ENCODE measurements at places on chromosomes 2 and 18. TPM values are rescaled to one million over a fixed set of nuclear protein-coding genes. Genes with fewer than 3 reads are reported as not detected.

RAB17 gene
- not detected for polyA plus RNA-seq

ASB18 gene
- polyA plus RNA-seq: not detected

ABCB11 gene
- polyA plus RNA-seq: not detected

DNA sequence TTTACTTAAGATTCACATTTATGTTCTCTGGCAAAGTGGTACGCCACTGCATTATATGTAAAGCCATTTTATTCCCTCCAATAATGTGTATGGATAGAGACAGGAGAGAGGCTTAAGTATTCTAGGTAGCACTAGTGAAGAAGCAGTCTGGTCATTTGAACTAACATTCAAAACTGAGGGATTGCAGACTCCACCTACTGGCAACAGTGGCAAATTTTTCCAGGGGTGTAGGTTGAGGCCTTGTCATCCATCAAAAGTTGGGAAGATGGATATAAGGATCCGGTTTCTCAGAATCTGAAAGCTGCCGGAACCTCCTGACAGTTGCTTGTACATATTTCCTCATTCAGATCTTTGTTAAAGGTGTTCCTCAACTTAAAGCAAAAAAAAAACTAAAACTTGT, 465.5 kb upstream of the FSHR start:
- no peaks in the 10 kb centered on the region for H3K4me1 ChIP-seq
- H3K36me3 ChIP-seq: no peaks in the 10 kb centered on the region
- no peaks in the 10 kb centered on the region for H3K27me3 ChIP-seq
- H3K4me3 ChIP-seq: no peak overlapping the region
- DNase-seq: no peak
- H3K27ac ChIP-seq: no peak overlapping the region

DNA sequence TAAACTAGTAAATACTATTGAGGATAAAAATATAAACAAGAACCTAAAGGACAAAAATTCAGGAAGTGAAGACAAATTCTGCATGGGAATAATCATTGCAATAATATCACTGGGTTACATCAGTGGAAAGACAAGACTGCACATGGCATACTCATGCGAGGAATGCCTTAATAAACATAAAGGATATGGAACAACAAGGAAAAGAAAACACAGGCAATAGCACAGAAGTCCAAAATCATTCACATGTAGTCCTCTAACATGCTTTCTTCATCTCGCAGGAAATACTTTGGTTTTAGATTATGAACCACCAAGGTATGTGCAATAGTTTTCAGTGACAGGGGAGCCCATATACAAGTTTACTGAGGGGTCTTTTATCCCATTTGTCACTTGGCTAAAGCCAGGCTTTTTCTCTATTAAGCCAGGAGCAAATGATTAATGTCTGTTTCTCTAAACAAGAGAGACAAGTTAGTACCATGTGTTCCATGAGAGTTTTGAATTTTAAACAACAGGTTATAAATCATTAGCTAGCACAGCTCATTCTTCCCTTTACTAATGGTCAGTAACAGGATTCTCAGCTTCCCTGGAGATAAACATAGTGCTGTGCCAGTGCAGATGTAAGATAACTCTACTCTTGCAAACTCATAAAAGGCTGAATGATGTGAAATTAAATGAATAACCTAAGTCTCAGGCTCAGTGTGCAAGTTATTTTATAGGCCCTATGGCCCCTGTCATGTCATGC, 353.6 kb upstream of the FSIP2 start:
- no peak overlapping the region for H3K4me3 ChIP-seq
- no peaks in the 10 kb centered on the region for H3K27me3 ChIP-seq
- H3K27ac ChIP-seq: no peak overlapping the region
- no peak for DNase-seq
- no peaks in the 10 kb centered on the region for H3K36me3 ChIP-seq

GRCh38 chr18:24937639-24938275, 414.2 kb downstream of the ZNF521 start:
- H3K27me3 ChIP-seq: no peaks in the 10 kb centered on the region
- H3K4me1 ChIP-seq: peaks cover 6% of the 10 kb centered on the region
- no peak overlapping the region for H3K27ac ChIP-seq
- no peak for DNase-seq
- no peak overlapping the region for H3K4me3 ChIP-seq

DNA sequence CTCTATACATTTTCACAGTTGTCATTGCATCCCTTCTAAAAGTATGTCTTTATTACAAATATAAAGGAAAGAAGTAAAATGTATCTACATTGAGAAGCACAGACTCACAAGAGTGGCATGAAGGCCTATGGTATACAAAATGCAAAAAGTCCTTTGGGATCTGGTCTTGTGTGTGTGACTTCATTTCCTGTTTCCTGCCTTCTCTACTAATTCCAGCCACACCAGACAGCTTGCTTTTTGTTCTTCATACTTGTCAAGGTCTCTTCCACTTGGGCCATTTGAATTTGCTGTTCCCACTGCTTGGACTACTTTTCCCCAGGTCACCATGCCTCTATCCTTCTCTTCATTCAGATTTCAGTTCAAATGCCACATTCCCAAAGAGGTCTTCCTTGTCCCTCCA, 6.7 kb upstream of the PNO1 start:
- H3K36me3 ChIP-seq: no peaks in the 10 kb centered on the region
- H3K4me3 ChIP-seq: no peak overlapping the region
- DNase-seq: no peak
- no peaks in the 10 kb centered on the region for H3K27me3 ChIP-seq

DNA sequence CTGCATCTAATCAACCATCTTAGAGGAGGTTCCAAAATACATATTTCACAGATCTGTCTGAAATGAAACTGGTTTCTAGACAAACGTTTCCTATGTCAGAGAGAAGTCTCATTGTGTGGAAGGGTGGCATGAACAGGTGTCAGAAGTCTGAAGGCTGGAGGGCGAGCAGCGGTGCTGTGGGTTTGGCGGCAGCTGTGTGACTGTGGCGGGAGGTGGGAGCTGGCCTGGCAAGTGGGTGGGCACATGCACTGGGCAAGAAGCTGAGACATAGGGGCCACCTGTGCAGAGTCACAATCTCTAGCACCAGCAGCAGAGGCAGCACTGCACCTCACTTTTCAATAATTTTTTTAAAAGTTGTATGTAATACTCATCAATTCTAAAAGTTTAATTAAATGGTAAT, 346.3 kb downstream of the DSC3 start:
- H3K4me3 ChIP-seq: no peak overlapping the region
- no peak overlapping the region for H3K27ac ChIP-seq
- no peaks in the 10 kb centered on the region for H3K4me1 ChIP-seq
- no peaks in the 10 kb centered on the region for H3K27me3 ChIP-seq

- no peaks in the 10 kb centered on the region for H3K4me1 ChIP-seq
- no peak overlapping the region for H3K27ac ChIP-seq
- no peak overlapping the region for H3K4me3 ChIP-seq
- no peaks in the 10 kb centered on the region for H3K27me3 ChIP-seq
- no peaks in the 10 kb centered on the region for H3K36me3 ChIP-seq
These were observed 14.8 kb downstream of the TWIST2 start for GRCh38 chr2:238862701-238863100.

DNA sequence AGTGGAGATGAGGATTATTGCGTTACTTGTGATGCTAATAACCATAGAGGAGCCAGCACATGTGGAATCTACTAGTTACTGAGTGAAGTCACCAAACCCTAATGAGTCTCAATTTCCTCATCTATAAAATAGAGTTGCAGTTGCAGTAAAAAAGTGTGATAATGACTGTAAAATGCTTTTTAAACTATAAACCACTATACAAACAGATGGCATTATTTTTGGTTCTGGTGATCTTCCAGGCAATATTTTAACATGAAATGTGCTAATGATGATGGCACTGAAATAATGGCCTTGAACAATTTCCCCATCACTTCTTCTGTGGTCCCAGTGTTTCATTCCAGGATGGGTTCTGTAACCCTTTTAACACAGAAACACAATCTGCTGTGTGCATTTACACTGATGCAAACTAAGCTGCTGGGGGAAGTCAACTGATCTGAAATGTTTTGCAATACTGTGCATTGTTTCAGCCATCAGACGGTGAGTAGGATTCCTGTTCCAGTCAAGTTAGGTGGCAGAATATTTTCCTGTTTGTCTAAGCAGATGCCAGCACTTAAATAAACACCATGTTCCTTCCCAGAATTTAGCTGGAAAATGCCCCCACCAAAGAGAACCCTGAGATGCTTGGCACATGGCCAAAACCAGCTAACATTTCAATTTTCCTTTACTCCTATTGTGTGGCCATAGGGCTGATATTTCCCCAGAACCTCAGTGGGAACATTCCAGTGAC, 52.6 kb downstream of the TACR1 start:
- peaks cover 7% of the 10 kb centered on the region for H3K4me1 ChIP-seq
- H3K27me3 ChIP-seq: no peaks in the 10 kb centered on the region
- H3K27ac ChIP-seq: no peak overlapping the region
- no peak overlapping the region for H3K4me3 ChIP-seq

GRCh38 chr18:48893608-48894600, 56.9 kb downstream of the SMAD7 start:
- DNase-seq: no peak
- H3K36me3 ChIP-seq: no peaks in the 10 kb centered on the region
- H3K4me3 ChIP-seq: no peak overlapping the region
- no peak overlapping the region for H3K27ac ChIP-seq

GRCh38 chr2:206423147-206423546, 20.2 kb upstream of the ADAM23 start:
- no peaks in the 10 kb centered on the region for H3K4me1 ChIP-seq
- no peak for DNase-seq
- H3K4me3 ChIP-seq: no peak overlapping the region
- H3K36me3 ChIP-seq: no peaks in the 10 kb centered on the region

DNA sequence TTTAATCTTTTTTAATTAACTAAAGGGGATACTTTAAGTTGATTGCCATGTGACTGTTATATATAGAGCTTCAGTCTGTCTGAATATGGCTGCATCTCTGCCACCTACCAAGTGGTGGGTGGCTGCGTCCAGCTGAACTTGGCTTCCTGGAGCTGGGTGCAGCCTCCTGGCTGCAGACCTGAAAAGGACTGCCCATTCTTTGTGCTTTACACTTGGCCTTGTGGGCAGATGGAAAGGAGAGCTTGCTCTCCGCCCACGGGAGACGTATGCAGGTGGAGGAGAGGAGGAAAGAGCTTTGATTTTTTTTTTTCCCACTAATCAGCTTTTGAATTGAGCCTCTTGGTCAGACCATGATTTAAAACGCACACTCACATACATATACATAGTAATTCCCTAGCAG, 34.7 kb downstream of the NCK2 start:
- no peak for DNase-seq
- H3K4me3 ChIP-seq: no peak overlapping the region
- H3K27me3 ChIP-seq: no peaks in the 10 kb centered on the region
- H3K4me1 ChIP-seq: peaks cover 84% of the 10 kb centered on the region
- peak overlapping the region; percentile 91 for H3K27ac ChIP-seq
- no peaks in the 10 kb centered on the region for H3K36me3 ChIP-seq
